Esophagus squamous epithelium (tissue), 5 donors: ENCODE measurements at places on chromosomes 13 and 19.

- DNase-seq: no peak
Measured at GRCh38 chr13:111396457-111396856, 76.0 kb downstream of the TEX29 start.

- no peak for DNase-seq
Measured at GRCh38 chr19:19613506-19613905, 5.0 kb downstream of the PBX4 start.

DNA sequence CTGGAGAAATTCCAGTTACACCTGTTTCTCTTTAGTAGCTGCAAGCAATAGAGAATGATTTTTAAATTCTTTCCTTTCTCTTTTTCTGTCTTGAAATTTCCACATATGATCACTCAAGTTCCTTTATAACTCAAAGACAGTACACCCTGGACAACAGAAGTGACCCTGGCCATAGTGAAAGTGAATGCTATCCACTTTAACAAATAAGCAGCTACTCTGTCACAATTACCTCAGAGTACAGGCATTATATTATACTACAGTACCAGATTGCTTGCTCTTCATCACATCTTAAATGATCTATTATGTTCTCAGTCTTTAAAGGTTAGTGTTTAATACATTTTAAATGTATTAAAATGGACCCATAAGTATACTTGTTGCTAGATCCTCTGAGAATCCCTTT lies 136.2 kb downstream of the KLF12 start:
- no peak for DNase-seq

DNA sequence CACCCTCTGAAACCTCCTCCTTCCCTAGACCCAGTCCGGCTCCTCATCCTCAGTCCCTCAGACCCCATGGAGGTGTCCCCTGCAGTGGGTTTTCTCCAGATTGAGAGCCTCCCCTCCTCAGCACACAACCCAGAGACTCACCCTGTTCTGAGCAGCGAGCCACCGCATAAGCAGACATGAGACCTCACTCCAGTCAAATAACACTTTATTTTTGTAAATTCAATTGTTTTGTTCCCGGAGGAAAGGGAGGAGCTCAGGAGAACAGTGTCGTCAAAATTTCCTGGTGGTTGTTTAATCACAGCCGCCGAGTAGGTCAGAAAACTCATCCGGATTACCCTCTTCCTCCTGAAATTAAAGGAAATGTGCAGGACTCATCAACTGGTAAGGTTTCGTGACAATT lies 57.5 kb downstream of the ERICH4 start:
- DNase-seq: no peak

GRCh38 chr13:91151921-91152320 lies 195.6 kb upstream of the MIR17HG start:
- DNase-seq: no peak

DNA sequence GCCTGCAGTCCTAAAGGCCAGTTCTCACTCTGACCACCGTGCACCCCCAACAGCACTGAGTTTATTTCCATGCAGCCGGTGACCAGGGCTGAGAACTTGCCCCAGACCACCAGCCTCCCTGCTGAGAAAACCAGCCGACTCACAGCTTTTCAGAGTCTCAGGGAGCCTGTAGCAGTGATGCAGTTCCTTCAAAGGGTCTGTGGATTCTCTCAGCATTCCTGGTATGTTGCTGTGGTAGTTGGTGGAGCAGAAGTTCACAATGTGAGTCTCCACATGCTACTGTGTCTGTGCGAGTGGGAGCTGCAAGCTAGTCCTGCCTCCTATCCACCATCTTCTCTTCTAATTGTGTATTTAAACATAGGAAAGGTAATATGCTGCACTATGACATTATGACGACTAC lies 254.9 kb upstream of the KLF12 start:
- DNase-seq: no peak

GRCh38 chr19:10095622-10095947 lies 6.9 kb downstream of the ANGPTL6 start:
- no peak for DNase-seq

DNA sequence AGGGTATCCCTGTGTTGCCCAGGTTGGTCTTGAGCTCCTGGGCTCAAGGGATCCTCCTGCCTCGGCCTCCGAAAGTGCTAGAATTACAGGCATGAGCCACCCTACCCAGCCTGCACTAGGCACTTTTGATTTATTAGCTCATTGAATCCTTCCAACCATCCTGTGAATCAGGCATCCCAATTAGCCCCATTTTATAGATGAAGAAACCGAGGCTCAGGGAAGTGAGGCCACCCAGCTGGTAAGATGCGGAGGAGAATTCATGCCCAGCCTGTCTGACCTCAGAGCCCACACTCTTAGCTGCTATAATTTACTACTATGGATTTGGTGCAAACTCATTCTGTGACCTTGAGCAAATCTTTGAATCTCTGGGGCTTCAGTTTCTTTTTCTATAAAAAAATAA lies 17.8 kb upstream of the CACNG8 start:
- no peak for DNase-seq

GRCh38 chr19:22901431-22902130 lies 69.5 kb downstream of the ZNF723 start:
- DNase-seq: no peak

DNA sequence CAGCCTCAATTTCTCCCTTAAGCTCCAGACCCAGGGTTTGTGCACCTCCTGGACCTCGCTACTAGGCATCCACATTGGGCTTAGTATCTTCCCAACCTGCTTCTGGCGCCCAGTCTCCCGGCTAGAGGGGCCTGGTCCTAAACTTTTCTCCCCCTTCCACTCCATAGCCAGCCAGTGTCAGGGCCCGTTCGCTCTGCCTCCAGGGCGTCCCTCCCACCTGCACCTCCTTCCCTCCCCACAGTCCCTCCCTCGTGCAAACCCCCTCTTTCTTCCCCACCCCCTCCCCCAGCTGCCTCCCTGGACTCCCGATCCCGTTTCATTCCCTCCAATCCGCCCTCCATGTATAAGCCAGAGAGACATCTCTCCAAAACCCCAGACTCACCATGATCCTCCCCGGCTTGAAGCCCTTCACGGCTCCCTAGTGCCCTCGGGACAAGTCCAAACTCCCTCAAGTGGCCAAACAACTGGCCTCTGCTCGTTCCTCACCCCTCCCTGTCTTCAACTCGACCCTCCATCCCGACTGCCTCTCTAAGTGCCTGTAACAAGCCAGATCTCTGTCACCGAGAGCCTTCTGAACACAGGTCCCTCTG lies 997 bp upstream of the SAMD4B start:
- DNase-seq: no peak

- no peak for DNase-seq
Measured at GRCh38 chr13:76271728-76272232, 614.4 kb downstream of the KCTD12 start.

DNA sequence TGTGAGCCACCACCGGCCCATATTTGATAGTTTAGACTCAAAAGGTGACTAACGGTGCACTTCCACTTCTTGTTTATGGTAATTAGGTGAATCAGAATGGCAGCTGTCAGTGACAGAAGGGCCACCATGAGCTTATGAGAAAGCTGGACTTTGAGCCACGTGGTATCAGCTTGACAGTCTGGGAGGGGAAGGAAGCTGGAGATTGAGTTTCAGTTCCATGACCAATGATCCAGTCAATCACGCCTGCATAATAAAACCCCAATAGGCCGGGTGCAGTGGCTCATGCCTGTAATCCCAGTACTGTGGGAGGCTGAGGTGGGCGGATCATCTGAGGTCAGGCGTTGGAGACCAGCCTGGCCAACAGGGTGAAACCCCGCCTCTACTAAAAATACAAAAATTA lies 8.2 kb downstream of the EID2B start:
- DNase-seq: no peak
